ENCODE measurements at places on chromosomes 13 and 19.
A peak's percentile ranks its signal among the peaks of the same experiment; 100 is the strongest.

- no peak for DNase-seq
Observed at GRCh38 chr19:18639706-18640243, 2.9 kb downstream of the KLHL26 start.

- DNase-seq: no peak
Observed at GRCh38 chr13:73416093-73416492, 357.3 kb downstream of the KLF5 start.

GRCh38 chr13:76992548-76993001 is 694 bp downstream of the CLN5 start:
- DNase-seq: no peak

GRCh38 chr13:40026741-40027140 is 371.3 kb downstream of the COG6 start:
- DNase-seq: no peak

GRCh38 chr19:13037161-13037560 is 41.9 kb downstream of the NFIX start:
- no peak for DNase-seq

DNA sequence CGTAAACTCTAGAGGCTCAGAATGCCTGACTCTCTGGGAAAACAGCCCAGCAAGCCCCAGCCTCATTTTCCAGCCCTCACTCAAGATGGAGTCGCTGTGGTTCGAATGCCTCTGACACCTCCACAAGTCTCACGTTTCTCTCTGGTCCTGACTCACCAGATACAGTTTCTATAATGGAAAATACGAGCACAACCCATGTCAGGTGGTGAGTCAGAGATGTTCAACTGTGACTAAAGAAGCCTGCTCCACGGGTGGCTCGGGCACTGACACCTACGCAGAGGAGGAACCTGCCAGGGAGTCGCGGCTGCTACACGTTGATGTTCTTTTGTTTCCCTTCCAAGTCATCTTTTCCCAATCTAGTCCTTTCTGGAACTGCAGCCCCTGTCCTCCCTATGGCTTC is 87.1 kb upstream of the STK24 start:
- no peak for DNase-seq

GRCh38 chr19:3055741-3056416 is 6.4 kb downstream of the TLE5 start:
- peak; percentile 79 for DNase-seq

DNA sequence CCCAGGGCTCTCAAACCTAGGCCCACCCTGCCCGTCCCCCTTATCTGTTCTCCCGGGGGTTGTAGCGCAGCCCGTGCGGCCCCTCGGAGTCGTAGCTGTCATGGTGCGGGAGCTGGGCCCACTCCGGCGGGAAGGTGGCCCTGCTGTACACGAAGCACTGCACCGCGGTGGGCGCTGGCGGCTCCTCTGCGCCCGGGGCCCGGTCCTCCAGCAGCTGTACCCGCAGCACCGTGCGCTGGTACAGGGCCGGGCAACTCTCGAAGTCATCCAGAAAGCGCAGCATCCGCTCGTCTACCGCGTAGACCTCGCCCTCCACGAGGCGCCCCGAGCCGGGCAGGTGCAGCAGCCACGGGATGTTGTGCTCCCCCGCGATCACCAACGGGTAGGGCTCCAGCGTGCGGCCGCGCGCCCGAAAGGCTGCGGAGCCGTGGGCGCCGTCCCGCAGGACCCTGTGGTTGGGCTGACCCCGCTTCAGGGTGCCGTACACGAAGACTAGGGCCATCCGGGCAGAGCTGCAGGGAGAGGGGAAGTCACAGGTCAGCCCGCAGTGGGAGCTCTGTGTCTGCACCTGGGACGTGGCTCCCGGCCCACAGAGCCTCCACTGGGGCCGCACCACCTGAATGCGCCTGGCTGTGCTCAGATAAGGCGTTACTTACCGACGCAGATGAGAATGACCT is 56.4 kb downstream of the GGACT start:
- no peak for DNase-seq

DNA sequence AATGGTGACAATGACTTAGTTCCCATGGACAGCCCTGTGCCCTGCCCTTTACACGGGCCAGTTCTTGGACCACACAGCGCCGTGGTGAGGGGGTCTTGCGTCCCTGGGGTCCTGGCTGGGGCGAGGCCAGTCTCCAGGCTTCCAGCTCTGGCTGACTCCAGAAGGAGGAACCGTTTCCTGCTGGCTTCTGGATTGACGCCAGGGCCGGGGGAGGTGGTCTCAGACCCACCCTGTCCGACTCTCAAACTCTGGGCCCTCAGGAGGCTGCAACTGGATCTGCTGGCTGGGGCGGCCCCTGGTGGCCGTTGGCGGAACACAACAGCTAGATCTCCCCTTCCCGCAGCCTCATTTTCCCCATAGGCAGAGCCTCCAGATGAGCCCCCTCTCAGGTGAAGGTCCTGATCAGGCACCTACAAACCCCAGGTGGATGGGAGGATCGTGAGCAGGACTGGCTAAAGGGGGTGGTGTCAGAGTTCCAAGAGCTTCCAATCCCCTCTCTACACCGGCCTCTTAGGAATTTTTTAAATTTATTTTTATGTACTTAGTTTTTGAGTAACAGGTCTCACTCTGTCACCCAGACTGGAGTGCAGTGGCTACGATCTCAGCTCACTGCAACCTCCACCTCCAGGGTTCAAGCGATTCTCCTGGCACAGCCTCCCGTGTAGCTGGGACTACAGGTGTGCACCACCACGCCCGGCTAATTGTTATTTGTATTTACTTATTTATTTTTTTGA is 8.0 kb downstream of the CCDC194 start:
- DNase-seq: no peak

- DNase-seq: no peak
Observed at GRCh38 chr19:17468302-17469091, 1.8 kb upstream of the SLC27A1 start.
